H1 (cell line): ENCODE measurements at places on chromosomes 5 and 9.

DNA sequence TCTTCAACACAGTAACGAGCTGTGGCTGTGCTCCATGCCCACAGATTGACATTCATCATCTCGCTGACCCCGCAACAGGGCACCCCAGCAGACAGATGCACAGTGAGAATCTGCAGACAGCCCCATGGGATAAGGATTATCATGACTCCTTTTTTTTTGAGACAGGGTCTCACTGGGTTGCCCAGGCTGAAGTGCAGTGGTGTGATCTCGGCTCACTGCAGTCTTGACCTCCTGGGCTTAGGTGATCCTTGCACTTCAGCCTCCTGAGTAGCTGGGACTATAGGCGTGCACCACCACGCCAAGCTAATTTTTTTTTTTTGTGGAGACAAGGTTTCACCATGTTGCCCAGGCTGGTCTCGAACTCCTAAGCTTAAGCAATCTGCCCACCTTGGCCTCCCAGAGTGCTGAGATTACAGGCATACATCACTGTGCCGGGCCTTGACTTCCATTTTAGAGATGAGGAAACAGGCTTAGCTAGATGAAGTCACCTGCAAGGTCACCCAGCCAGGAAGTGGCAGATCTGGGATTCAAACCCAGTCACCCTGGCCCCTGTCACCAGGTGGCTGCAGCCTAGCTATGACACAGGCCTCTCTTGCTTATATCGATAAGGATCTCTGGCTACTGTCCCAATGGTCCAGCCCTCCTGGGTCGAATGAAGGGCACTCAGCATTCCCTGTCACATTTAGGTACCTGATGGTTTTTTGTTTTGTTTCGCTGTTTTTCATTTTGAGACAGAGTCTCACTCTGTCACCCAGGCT, 5.1 kb downstream of the AIF1L start:
- DNase-seq: no peak

DNA sequence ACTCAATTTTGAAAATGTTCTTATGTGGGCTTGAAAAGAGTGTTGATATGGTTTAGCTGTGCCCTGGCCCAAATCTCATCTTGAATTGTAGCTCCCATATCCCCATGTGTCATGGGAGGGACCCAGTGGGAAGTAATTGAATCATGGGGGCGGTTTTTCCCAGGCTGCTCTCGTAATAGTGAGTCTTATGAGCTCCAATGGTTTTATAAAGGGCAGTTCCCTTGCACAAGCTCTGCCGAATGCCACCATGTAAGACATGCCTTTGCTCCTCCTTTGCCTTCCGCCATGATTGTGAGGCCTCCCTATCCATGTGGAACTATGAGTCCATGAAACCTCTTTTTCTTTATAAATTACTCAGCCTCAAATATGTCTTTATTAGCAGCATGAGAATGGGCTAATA, 71.0 kb downstream of the USP20 start:
- DNase-seq: no peak

GRCh38 chr5:67416133-67416937, 219.7 kb upstream of the CD180 start:
- no peak for DNase-seq

GRCh38 chr5:90097082-90097477, 312.5 kb downstream of the CETN3 start:
- DNase-seq: no peak

DNA sequence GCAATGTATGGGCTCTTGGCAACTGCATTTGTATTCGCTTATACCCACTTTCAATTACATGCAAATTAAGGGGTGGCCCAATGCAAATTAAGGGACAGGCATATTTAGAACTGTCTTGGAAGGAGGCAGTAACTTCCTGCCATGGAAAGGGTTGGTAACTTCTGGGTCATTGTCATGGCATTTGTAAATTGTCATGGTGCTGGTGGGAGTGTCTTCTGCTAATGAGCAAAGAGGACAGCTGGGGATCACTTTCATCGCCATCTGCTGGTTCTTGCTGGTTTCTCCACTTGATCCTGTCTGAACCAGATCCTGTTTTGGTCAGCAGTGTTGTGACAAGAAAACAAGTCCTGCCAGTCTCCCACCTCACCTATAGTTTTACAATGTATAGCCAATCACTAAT, 23.3 kb upstream of the UGT3A2 start:
- peak; percentile 33 for DNase-seq

- no peak for DNase-seq
Observed at GRCh38 chr9:134785325-134786108, 95.1 kb upstream of the FCN2 start.
